Tibial nerve (tissue), 4 donors: ENCODE measurements at places on chromosomes 5 and 9. TPM values are rescaled to one million over a fixed set of nuclear protein-coding genes. Genes with fewer than 3 reads are reported as not detected.

The DMRTA1 gene
- total RNA-seq, result 1.3 TPM

The PCDHB3 gene
- total RNA-seq, result 3.9 TPM

The OTP gene
- not detected for total RNA-seq

The KCNMB1 gene
- 1.0 TPM for total RNA-seq

The PCDH12 gene
- 3.9 TPM for total RNA-seq

The PRRX2 gene
- 32.1 TPM for total RNA-seq

- no peaks in the 10 kb centered on the region for H3K36me3 ChIP-seq
- H3K4me1 ChIP-seq, result no peaks in the 10 kb centered on the region
- DNase-seq, result no peak
- no peaks in the 10 kb centered on the region for H3K27me3 ChIP-seq
- H3K27ac ChIP-seq, result no peak overlapping the region
These were observed 75.7 kb upstream of the PPP1R26 start for GRCh38 chr9:135403733-135404450.

DNA sequence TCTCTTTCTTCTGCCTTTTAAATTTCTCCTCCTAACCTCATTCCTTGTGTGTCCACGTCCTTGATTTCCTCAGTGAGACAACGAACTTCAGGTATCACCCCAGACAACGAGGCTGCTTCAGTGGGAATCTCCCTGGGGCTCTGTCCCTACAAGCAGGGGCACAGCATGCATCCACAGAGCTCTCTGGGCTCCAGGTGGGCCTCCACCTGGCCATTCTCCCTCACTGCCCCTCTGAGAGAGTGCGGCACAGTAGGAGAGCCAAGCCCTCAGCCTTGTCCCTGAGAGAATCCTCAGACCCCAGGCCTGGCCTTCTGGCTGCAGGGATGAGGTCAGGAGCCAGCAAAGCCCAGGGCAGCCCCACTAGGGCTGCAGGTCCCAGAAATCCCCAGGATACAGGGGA is 105.3 kb downstream of the LHFPL2 start:
- peaks cover 46% of the 10 kb centered on the region for H3K4me1 ChIP-seq
- no peaks in the 10 kb centered on the region for H3K27me3 ChIP-seq
- no peak overlapping the region for H3K4me3 ChIP-seq
- no peak for DNase-seq

DNA sequence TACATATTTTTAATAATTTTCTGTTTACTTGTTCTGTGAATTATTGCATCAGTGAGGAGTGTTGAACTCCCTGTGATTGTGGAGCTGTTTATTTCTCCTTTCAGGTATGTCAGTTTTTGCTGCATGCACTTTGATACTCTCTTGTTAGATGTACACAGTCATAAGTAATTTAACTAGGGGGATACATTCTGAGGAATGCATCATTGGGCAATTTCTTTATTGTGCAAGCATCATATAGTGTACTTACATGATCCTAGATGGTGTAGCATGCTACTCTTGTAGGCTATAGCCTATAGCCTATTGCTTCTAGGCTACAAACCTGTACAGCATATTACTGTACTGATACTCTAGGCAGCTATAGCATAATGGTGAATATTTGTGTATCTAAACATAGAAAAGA is 9.5 kb downstream of the DENND4C start:
- no peaks in the 10 kb centered on the region for H3K27me3 ChIP-seq
- no peak overlapping the region for H3K4me3 ChIP-seq
- peaks cover 40% of the 10 kb centered on the region for H3K4me1 ChIP-seq
